ENCODE measurements at places on chromosomes 3 and 15. TPM values are rescaled to one million over a fixed set of nuclear protein-coding genes. Genes with fewer than 3 reads are reported as not detected.

DNA sequence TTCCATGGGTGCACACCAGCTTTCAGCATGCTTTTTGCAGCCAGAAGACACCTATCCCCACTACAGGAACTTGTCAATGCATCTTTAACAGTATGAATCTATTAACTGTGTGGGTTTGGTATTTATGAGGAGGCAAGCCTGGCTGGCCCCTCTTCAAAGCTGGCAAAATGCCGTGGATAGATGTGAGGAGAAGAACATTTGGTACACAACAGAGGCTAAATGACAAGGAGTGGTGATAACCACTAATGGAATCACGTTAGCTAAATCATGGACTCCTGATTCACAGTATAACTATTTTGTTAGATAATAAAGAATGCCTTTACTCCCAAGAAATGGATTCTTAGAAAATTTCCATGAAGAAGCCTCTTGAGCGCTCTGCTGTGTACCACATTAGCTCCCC is 187.2 kb downstream of the CLSTN2 start:
- no peaks in the 10 kb centered on the region for H3K4me1 ChIP-seq
- H3K4me3 ChIP-seq: no peak overlapping the region
- H3K27ac ChIP-seq: no peak overlapping the region
- H3K36me3 ChIP-seq: no peaks in the 10 kb centered on the region
- no peak for DNase-seq

DNA sequence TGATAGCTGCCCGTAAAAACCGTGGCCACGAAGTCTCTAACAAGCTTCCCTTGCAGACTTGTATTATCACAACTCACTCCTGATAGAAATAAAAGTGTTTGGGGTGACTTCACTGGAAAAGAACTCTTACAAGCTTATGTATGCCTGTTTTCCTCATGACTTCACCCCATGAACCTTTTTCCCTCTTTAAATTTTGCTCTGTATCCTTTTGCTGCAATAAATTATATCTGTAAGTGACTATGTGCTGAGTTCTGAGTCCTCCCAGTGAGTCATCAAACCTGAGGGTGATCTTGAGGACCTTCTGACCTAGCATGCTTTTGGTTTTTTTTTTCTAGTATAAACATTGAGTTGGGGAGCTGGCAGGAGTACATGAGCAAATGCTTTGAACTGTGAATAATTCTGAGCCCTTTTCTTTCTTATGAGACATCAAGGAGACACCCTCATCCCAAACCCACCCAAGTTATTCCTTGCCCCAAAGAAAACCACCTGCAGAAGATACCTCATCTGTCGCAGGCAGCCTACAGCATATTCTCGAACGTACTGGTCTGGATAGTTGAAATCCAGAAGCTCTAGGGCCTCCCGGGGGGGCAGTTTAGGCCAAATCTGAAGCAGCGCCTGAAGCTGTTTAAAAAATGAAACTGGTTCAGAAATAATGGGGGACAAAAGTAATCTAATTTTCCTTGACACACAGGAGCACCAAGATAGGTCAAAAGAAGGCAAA is 85.9 kb downstream of the FAIM start:
- DNase-seq: no peak
- no peaks in the 10 kb centered on the region for H3K36me3 ChIP-seq
- H3K4me1 ChIP-seq: no peaks in the 10 kb centered on the region
- H3K4me3 ChIP-seq: no peak overlapping the region
- peak overlapping the region; percentile 59 for H3K27ac ChIP-seq
- H3K27me3 ChIP-seq: no peaks in the 10 kb centered on the region

Gene EFHB
- 5.7 TPM for total RNA-seq

Gene RYR3
- total RNA-seq: 24.1 TPM

DNA sequence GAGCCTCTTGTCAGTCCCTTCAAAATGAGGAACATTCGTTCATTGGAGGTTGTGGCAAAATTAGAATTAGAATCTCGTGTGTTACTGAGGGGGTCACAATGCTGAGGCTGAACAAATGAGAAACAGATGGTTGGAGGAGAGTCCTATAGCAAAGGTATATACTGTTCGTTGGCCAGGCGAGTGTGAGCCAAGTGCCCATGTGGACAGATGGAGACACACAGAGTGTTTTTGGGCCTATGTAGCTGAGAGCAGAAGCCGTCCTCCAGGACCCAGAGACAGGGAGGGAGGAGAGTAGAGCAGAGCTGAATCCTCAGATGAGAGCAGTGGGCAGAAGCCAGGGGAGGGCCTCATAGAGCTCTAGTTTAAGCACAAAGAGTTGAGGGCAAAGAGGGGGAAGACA is 98.9 kb downstream of the NR1D2 start:
- peak overlapping the region; percentile 85 for H3K27ac ChIP-seq
- DNase-seq: no peak
- no peak overlapping the region for H3K4me3 ChIP-seq
- H3K36me3 ChIP-seq: no peaks in the 10 kb centered on the region
- no peaks in the 10 kb centered on the region for H3K27me3 ChIP-seq
- H3K4me1 ChIP-seq: no peaks in the 10 kb centered on the region

DNA sequence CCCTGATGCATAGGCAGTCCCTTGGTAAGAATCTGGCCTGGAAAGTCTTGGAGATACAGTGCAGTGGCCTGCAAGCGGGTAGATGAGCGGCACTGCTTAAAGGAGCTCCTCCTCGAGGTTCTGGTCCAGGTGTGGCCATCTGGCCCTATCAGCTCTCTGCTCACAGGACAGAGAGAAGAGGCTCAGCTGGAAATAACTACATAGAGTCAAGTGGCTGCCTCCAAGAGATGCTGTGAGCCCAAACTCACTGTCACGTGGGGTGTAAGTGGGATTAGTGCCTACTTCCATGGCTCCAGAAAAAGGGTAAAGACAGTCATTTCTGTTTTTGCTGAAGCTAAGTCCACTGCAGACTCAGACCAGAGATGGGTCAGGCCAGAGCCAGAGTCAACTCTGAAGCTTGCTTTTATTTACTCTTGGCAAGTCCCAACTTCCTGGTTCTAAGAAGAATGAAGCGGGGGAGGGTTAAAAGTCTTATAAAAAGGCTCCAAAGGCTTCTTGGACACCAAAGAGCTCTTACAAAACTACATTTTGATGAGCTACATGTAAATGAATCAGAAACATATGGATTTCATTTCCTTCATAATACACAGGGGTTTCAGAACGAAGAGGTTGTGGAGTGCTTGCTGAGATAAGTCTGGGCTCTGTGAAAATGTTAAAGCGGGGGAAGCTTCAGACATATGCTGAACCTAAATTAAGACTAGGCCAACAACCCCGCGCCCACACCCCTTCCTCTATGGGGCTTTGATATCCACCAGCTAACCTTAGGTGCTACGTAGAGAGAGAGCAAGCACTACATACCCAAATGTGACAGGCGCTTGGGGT is 77.1 kb downstream of the PDZRN3 start:
- no peaks in the 10 kb centered on the region for H3K27me3 ChIP-seq
- peak overlapping the region; percentile 68 for H3K27ac ChIP-seq
- no peak for DNase-seq
- H3K4me3 ChIP-seq: no peak overlapping the region
- H3K36me3 ChIP-seq: no peaks in the 10 kb centered on the region

DNA sequence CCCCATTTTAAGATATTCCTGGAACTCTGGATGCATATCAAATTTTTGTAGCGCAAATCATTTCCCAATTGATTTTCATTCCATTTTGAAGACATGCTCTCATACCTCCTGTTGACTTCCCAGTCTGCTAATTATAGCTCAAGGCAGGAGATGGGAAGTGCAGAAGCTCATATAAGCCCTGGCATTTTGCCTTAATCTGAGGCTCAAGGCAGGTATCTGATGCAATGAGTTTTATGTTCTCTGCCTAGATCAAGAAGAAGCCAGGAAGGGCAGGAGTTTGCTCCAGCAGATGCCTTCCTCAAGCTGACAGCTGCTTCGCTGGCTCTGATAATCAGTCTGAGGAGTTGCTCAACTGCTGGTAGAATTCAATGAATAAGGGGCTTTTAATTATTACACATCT is 65.6 kb upstream of the NEDD4 start:
- no peak for DNase-seq
- no peak overlapping the region for H3K27ac ChIP-seq
- no peaks in the 10 kb centered on the region for H3K27me3 ChIP-seq
- H3K36me3 ChIP-seq: no peaks in the 10 kb centered on the region

DNA sequence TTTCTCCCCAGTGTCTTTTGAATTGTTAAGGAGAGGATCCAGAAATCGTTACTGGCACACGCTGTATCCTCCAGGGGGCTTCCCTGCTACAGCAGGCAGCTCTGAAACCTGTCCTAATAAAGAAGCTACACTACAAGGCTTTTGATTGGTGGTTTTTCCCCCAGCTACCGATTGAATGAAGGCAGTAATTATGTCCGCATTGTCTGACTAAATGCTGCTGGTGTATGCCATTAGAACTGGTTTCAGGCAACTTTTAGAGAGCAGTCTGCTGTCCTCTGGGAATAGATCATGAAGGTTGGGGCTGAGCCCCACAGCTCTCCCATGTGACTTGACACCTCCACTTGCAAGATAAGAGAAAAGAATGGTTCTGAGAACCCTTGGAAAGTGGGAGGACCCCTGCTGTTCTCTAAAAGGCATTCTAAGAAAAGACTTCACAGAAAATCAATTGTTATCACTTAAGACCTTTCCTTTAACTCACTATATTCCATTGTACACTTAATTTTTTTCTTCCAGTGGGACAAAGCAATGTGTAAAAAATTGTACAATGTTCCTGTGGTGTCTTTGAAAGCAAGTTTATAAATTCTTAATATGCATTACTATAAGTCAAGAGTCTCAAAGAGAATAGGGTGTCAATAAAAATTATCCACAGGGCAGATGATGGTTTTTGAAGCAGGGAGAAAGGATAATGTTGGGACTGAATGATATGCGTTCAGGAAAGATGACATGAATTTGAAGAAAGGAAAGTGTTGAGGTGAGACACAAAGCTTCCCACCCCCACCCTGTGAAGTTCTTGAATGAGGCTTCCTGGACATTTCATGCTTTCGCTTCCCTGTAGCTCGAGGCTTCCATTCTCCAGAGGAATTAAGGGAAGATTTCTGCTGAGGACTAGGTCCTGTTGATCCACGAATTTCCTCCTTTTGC is 53.0 kb upstream of the DAZL start:
- no peak for DNase-seq
- no peaks in the 10 kb centered on the region for H3K4me1 ChIP-seq
- H3K27ac ChIP-seq: no peak overlapping the region
- no peak overlapping the region for H3K4me3 ChIP-seq
- H3K27me3 ChIP-seq: no peaks in the 10 kb centered on the region

Gene NDN
- total RNA-seq: 64.6 TPM

Gene FSIP1
- 4.3 TPM for total RNA-seq

DNA sequence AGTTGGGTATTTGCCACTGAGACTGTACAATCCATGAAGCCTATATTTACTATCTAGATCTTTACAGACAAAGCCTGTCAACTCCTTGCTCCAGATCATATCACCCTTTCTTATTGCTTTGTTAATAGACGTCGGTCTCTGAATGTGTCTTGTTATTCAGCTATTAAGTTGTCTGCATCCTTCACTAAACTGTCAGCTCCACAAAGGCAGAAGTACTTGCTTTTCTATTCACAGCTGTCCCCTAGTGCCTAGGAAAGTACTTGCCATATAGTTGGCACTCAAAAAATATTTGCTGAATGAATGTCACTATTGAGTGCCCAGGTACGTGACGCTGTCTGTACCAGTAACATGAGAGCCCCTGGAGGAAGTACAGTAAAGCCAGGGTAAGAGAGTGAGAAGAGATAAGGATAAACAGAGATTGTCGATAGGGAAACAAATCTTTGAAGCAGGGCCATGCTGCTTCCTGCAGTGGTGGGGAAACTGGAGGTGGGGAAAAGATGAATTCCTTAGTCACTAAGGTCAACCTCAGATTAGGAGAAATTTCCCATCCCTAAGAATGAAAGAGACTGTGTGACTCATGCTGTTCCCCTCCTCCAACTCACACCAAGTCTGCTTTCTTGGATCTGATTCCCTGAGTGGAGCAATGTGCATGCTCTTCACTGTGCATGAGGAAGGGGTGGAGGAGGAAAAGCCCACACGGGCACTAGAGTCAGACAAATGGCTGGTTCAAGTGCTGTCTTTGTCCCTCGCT is 36.3 kb downstream of the PRICKLE2 start:
- H3K27me3 ChIP-seq: no peaks in the 10 kb centered on the region

Gene ZBBX
- total RNA-seq: 2.3 TPM

GRCh38 chr3:114848643-114849350 is 298.3 kb downstream of the ZBTB20 start:
- H3K27ac ChIP-seq: no peak overlapping the region
- H3K36me3 ChIP-seq: no peaks in the 10 kb centered on the region
- no peak overlapping the region for H3K4me3 ChIP-seq
- no peaks in the 10 kb centered on the region for H3K4me1 ChIP-seq
- no peaks in the 10 kb centered on the region for H3K27me3 ChIP-seq
